ENCODE measurements at places on chromosomes 2 and 18.

- DNase-seq = no peak
These were observed 65.2 kb downstream of the RNF144A start for GRCh38 chr2:6982449-6982848.

GRCh38 chr2:233429175-233429897 is 75.0 kb downstream of the DGKD start:
- DNase-seq = no peak

GRCh38 chr2:207231967-207232366 is 66.2 kb upstream of the KLF7 start:
- no peak for DNase-seq

DNA sequence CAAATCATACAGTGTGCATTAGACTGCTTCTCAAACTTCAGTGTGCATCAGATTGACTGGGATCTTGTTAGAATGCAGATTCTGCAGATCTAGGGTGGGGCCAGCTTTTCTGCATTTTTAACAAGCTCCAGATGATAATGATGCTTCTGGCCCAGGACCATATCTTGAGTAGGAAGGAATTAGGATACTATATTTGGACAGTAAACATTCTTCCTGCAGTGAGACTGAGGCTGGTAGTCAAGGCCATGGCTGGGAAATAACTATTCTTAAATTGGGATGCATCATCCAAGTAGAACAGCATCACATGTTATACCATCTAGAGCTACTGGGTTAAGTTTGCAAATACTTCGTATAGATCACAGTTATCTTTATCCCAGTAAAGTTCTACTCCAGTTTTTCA is 28.4 kb upstream of the ARMC9 start:
- no peak for DNase-seq

GRCh38 chr2:236934656-236935055 is 151.0 kb upstream of the COPS8 start:
- no peak for DNase-seq

DNA sequence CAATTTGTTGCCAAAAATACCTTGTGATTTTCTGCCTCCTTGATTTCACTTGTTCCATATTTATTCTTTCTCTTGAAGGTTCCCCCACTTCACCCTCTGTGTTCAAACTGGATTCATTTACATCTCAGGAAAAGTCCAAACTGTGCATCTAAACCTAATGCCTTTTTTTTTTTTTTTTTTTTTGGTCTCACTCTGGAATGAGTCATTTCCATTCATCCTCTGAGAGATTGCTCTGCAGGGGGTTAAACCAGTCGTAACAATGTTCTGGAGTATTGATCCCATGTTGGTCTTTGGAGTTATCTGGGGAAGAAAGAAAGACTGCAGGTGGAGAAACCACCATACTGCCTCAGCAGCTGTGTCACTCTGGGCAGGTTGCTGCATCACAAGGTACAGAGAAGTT is 119.7 kb downstream of the TACR1 start:
- no peak for DNase-seq

- DNase-seq = no peak
These were observed 228.5 kb downstream of the RTP5 start for GRCh38 chr2:242098034-242098433.

DNA sequence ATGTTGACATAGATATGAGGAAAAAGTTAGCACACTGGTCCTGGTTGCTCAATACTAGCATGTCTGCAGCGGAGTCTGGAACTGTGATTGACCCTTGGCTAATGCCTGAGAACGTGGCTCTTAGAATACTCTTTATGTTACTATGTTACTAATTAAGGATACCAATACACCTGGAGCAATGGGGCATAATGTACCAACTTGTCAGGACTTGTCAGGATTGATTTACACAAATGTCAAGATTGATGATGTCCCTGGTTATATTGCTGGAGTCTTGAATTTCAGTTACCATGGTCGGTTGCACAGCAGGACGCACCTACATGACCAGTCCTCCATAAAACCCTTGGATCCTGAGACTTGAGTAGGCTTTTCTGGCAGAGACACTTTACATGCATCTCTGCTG is 810.9 kb downstream of the CPS1 start:
- no peak for DNase-seq

GRCh38 chr2:66682476-66682875 is 247.6 kb downstream of the MEIS1 start:
- no peak for DNase-seq

- DNase-seq = no peak
These were observed 5.0 kb upstream of the ESPNL start for GRCh38 chr2:238095143-238095542.

DNA sequence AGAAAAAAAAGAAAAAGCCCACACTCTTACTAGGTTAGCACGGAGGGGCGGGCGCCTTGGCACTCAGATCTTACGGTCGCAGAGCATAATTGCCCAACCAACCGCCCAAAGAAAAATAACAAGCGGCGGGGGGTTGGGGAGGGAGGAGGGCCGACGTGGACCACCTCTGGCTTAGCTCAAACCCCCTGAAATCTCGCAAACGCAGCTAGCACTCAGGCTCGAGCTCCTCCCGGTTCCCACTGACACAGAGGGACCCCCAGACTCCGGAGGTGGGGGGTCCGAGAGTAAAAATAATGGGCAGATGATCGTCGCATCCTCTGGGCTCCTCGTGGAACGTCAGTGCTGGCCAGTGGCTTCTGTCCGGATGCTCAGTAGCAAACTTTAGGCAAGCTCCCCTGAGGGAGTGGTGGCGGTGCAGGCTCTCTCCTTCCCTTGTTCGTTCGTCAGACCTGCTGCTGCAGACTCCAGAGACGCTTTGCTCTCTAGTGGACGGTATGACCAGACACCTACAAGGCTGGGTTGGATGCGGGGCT is 12.0 kb downstream of the CATIP start:
- no peak for DNase-seq

- DNase-seq = no peak
These were observed 166.2 kb downstream of the TCF4 start for GRCh38 chr18:55421615-55422419.

DNA sequence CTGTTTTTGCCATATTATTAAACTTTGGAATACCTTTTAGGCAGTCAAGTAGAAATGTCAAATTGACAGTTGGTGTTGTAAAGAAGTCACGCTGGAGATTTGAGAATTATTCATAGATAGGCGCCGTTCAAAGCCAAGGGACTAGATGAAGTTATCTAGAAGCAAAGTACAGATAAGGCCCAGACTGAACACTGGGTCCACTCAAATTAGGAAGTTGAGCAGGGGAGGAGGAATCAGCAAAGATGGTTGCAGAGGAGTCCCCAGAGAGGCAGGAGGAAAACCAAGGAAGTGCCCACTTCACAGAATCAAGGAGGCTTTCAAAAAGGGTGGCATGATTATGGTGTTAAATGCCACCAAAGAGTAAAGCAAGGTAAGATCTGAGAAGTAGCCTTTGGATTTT is 9.6 kb upstream of the ALS2 start:
- no peak for DNase-seq
